ENCODE measurements at places on chromosomes 13 and 19.

GRCh38 chr13:80814541-80814940 is 473.6 kb upstream of the SPRY2 start:
- no peak for DNase-seq

DNA sequence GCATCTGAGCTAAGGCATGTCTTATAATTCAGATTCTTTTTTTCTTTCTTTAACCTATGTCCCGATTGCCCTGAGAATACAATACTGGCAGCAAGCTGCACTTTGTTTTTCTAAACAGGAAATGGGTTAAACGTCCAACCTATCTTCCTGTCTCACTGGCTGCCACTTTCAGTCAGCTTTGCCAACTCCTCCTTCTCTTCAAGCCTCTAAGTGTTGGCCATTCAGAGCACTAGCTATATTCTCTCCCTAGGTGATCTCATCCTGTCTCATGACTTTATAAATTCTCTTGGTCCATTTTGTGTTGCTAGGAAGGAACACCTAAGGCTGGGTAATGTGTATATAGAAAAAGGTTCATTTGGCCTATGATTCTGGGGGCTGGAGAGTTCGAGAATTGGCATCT is 109.5 kb upstream of the TSC22D1 start:
- DNase-seq, result no peak

DNA sequence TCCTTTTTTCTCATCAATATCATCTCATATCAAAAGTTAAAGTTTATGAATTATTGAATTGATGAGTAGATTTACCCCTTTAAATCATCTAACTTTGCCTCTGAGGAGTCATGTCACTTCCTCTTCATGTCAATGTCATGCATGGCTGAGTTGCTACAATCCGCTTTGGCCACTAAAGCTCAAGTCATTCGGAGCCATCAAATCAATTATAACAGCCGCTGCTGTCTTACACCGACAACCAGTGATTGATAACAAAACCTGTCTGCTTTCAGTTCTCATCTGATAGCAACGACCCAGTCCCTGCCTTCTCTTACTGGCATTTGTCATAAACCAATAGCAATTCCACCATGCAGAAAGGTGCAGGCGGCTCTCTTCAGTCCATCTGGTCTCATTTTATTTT is 429.3 kb downstream of the DIAPH3 start:
- peak; percentile 0 for DNase-seq

- DNase-seq, result peak; percentile 82
These were observed 6.7 kb upstream of the ERFL start for GRCh38 chr19:41934849-41935374.

DNA sequence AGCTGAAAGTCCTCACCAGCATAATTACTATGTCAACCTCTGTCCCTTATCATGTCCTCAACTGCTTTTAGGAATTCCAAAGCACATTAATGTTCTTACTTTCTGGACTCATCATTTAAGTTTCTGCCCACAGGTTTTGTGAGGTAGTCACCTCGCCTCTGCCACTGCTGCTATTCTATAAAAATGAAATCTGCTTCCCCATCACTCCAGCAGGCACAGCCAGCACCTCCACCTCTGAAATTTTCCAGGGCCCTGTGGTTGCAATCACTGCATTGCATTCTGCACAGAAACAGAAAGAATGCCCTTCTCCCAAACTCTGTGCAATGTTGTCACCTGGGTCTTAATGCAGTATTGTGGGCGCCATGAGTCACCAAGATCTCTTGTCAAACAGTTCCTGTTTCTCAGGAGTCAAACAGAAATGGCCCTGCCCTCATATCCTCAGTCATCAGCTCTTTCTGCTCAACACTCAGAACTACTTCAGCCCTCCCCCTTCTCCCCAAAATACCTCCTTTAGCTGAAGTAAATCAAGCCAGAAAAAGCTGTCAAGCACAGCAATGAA is 529.2 kb upstream of the NBEA start:
- DNase-seq, result no peak

DNA sequence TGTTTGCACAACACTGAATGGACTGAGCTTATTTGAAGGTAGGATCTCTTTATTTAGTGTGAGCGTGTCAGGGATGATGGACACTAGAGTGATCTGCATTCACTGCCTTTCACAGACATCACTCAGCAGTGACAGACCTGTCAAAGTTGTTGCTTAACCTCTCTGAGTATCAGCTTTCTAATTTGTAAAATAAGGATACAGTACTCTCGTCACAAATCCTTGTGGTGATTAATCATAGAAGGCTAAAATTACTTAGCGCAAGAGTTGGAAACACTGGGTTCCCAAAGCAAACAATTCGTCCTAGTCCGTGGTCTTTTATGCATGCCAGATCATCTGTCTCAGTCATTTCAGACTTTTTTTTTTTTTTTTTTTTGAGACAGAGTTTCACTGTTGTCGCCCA is 16.6 kb downstream of the CARD8 start:
- no peak for DNase-seq

DNA sequence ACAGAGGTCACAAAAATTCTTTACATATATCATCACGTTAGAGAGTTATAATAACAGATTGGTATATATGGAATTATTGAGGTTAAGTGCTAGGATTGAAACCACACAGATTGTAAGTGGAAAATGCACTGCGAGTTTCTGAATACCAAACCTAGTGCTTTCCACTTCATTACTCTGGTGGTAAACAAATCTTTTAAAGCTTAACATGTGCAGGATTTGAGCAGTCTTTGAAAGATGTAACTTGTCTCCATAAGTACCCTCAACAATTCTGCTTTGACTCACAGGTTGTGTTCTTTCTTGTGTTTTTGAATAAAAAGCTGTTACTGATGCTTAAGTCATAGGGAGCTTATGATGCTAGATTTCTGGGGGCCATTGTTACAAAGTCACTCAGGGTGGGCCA is 314.7 kb upstream of the DACH1 start:
- DNase-seq, result no peak

- DNase-seq, result no peak
These were observed 1.1 kb downstream of the PLEKHJ1 start for GRCh38 chr19:2234996-2235380.

GRCh38 chr13:112065521-112065866 is 1.5 kb upstream of the SOX1 start:
- DNase-seq, result no peak

- DNase-seq, result no peak
These were observed 1.3 kb downstream of the PNMA8B start for GRCh38 chr19:46494146-46494940.

DNA sequence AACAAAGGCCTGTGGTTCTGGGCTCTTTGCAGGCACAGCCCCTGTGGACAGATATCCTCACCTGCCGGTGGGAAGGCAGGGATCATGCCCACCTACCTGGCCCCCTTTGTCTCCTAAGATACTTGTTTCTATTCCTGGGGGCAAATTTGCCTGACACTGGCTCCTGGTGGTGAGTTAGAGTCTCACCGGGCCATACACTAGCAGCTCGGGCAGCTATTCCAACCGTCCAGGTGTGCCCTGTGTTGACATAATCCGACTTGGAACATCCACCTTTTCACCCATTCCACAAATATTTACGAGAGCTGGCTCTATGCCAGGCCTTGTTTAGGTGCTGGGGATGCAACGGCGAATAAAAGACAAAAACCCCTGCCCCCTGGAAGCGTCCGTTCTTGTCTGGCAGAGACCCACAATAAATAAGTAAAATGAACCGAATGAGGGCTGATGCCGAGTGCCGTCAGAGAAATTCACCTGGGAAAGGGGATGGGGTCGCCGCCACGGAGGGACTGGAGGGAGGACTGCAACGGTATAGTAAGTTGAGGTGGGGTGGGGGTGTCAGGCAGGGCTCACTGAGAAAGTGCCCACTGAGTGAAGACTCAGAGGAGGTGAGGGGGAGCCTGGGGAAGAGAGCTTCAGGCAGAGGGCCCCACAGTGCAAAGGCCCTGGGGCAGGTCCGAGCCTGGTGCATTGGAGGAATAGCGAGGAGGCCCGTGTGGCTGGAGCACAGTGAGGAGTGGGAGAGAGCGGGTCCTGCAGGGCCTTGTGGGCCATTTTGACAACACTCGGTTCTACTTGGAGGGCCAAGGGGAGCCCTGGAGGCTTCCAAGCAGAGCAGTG is 43.2 kb upstream of the RANBP3 start:
- no peak for DNase-seq

- no peak for DNase-seq
These were observed 12.4 kb downstream of the TNFSF13B start for GRCh38 chr13:108281901-108282300.

DNA sequence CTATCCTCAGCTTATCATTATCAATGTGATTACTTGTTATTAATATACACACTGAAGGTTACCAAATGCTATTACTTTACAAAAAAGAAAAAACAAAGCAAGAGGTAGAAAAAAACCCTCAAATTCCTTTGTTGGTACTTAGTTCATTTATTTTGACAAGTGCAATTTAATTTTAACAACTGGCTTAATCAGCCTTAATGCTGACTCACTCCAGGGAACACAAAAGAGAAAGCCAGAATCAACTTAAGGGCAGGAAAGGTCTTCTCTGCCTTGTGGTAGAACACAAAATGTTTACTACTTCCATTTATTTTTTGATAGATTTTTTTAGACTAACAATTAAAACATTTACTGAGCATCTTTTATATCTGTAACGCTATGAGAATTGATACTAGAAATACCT is 417.1 kb downstream of the PCDH17 start:
- DNase-seq, result no peak

DNA sequence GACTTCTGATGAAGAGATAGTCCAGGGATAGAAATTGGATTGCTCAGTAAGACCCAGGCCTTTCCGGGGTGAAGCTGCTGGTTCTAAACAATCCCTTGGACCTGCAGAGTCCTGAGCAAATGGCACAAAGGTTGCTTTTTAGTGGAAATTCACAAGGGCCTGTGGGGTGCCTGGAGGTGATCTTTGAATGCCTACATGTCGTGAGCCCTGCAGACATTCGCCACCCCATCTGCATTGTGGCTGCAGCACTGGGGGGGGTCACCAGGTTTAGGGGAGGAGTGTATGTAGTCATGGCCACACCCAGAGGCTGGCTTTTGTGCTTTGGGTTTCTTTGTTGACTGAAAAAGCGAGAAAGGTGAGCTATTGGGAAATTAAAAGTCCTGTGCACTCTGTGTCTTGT is 41.4 kb downstream of the SLC7A9 start:
- DNase-seq, result no peak

DNA sequence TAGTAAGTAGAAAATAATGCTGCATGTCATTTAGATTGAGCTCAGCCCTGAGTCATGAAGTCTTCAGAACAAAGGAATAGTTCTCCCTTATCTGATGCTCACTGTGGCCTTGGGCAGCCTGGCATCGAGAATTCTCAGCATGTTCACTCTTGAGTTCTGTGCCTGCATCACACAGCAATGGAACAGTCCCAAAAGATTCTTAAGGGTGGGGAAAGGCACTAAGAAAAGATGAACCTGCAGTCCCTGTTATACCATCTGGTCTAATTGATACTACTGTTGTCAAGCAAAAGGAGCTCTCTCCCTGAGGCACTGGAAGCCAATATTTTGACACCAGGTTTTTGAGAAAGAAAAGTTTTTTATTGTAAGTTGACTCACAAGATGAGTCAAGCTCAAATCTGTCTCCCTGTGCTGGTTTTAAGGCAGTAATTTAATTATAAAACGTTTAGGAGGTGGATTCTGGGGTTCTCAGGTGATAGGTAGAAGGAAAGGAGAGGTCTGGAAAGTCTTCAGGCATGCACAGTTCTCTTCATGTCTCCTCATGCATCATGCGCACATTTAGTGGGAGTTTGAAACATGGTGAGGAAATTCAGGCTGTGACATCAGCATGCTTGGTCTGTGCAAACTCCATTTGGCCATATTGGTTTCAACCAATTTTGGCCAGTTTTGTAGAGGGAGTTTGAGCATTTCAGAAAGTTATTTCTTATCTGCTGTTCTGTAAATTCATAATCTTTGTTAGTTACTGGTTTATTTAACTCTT is 38.1 kb upstream of the ZNF766 start:
- DNase-seq, result no peak

DNA sequence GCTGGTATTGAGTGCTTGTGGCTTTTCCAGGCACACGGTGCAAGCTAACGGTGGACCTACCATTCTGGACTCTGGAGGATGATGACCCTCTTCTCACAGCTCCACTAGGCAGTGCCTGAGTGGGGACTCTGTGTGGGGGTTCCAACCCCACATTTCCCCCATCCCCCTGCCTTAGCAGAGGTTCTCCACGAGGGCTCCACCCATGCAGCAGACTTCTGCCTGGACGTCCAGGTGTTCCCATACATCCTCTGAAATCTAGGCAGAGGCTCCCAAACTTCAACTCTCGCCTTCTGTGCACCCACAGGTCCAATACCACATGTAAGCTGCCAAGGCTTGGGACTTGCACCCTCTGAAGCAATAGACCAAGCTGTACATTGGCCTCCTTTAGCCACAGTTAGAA is 25.3 kb upstream of the ZSCAN18 start:
- DNase-seq, result no peak

GRCh38 chr13:27821566-27821965 is 29.3 kb downstream of the GSX1 start:
- no peak for DNase-seq

- no peak for DNase-seq
These were observed 109.3 kb downstream of the KDM4B start for GRCh38 chr19:5078182-5078581.

DNA sequence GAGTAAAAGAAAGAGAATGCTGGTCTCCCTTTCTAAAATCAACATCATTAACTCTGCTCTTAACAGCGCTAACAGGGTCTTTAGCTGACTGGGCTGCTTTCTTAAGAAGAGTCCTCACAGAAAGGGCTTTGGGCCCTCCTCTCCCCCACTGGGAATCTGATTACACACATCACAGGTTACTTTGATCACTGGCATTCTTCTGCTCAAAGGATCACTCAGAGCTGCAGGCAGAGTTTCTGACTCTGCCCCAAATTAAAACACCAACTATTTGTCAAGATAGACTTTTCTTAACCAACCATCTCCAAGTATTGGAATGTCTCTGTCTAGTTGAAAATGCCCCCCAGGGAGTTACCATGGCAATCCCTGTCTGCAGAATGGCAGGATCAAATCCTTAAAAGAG is 31.1 kb upstream of the SIAH3 start:
- DNase-seq, result no peak

GRCh38 chr19:1088416-1089010 is 6.7 kb downstream of the POLR2E start:
- DNase-seq, result no peak

- no peak for DNase-seq
These were observed 144.8 kb downstream of the LIG4 start for GRCh38 chr13:108070491-108070890.

- no peak for DNase-seq
These were observed at the start of gene FFAR3 for GRCh38 chr19:35357867-35358573. FFAR3 (plus strand) TSS chr19:35358460; CDS start chr19:35358891, 431 bp downstream.

DNA sequence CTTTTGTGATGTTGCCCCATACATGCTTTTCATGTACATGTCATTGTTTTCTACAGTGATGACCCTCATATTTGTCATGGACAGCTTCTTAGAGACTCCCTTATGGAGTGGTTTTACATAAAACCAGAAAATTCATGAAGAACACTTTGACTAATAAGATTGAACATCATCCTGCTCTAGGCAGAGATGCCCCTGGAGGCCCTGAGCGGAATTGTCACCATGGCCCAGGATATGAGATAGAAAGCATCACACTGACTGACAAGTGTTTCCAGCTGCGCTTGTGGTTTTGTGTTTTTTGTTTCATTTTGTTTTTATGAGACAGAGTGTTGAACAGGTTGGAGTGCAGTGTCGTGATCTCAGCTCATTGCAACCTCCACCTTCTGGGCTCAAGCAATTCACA is 22.2 kb downstream of the ZNF701 start:
- no peak for DNase-seq
